Fibroblast of mammary gland (primary cell): ENCODE measurements at places on chromosomes 6 and 20.

DNA sequence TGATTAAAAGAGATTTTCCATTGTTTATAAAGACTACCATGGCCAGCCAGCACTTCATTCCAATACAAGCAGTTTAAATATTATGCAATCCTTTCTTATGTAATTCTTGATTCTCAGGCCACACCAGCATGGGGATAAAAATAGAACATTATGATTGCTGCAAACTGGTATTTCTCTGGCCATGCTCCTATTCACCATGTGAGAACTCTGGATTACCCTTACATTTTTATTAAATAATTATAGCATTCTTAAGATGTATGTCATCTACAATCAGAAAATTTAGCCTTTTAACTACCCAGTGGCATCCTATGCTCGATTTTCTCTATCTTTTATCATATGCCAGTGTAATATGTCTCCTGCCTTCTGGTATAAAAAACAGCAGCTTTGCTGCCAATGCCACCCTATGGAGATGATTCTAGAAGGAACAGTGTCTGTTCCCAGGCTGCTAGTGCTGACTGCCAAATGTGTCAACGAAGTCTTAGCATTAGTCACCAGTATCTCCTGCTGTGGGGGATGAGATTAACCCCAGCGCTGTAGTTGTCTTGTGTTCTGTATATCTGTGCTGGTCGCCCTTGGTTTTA is 501.4 kb downstream of the BCKDHB start:
- peak; percentile 89 for DNase-seq

GRCh38 chr20:5829241-5829809 is 79.1 kb downstream of the SHLD1 start:
- DNase-seq, result no peak

DNA sequence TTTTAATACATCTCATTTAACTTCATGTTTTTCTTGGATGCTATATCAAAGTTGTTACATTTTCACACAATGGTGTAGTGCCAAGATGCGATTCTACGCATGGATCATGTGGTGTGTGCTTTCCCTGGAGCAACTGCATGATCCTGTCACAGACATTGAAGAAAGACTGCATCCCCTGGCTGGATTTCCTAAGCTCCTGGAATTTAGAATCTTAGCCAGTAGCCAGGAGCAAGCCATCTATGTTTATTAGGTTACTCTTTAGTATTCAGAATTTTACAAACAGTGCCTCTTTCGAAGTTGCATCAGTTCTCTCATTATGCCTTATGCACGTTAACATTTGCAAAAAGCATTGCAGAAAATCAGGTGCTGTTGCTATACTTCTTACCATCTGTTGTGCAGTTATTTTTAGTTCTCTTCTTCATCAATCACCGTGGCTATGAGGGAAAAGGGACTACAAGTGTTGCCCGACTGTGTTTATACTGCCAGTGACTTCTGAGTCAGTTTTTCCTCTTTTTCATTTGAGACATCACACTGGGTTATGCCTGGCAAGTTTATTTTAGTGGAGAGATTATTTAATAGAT is 584.2 kb downstream of the BCKDHB start:
- DNase-seq, result peak; percentile 31

DNA sequence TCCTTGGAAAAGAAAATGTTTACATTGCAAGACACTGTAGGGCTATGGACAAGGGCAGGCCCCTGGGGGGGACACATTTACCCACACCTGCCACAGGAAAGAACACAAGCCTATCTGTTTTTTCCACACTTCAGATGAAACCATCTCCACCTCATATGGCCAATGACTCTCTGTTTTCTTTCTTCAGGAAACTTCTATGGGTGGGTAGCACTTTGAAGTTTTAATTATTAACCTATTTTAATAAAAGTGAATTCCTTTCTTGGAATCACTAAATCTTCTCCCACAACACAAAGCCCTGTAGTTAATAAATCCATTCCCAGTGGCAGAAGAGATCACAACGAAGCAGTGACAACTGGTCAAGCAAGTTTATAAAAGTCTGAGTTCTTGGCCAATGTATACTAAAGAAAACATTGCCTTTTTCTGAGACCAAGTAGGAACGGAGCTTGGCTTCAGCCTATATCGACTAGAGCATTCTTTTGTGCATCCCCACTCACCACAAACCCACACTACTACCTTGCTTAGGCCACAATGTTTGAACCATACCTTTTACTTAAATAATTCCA is 125.1 kb upstream of the CARMIL1 start:
- DNase-seq, result no peak

DNA sequence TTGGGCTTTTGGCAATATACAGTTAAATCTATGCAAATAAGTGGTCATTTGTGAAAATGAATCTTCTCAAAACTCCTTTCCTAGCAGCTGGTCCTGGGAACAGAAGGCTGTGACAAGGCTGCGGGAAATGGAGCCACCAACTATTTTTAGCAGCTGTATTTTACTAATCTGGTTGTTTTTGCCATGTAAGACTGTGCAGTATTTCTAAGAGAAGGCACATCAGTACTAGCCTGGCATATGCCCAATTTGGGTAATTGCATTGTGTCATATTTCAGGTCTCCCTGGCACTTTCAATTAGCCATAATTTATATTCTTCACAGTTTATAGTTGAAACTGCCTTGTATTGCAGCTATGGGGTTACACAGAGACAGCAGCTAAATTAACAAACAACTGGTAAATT is 109.6 kb downstream of the MANEA start:
- no peak for DNase-seq

DNA sequence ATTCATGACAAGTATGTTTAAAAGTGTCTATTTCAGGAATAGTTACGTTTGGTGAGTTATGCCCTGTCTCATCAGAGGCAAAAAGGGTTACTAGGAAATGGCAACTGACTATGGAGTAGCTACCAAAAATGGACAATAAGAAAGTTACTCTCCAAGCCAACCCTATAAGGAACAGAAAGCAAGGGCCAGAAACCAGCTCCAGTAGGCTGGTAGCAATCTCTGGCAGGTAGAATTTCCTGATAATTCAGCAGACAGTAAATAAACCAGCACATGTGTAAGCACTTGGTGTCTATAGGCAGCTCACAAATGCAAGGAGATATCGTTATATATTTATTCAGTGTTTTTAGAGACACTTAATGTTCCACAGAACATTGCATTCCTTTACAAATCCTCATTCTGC is 20.3 kb downstream of the SOX4 start:
- no peak for DNase-seq

DNA sequence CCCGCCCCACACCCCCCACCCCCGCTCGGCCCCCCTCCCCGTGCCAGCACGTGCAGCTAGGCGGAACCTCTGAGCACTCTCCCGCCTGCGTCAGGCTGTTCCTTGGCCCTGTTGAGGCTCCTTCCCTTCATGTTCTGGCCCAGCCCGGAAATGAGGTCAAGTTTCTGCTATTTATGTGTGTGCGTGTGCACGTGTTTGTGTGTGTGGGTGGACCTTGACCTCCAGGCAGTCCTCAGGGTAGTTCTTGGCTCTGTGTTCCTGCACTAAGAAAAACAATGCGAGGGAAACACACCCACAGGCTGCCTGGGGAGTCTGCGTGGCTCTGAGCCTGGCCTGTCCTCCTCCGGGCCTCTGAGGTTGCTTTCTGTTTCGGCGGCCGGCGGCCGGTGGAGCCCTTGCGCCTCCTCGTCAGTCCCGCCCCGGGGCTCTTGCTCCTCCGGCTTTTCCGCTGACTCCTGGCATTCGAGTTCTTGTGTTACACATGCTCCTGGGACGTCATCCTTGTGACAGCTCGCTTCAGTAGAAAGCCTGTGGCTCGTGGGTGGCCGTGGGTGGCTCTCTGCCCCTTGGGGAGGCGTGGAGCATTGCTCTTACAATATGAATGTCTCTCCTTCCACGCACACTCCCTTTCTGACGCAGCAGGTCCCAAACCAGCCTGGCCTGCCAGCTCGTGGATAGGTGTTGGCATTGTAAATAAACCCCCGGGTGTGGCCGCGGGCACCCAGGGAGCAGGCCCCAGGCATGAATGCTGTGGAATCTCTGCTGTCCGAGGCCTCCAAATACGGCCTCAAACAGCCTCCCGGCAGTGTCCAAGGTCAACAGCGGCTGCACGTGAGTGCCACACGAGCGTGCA is 10.0 kb downstream of the SLCO4A1 start:
- peak; percentile 99 for DNase-seq

DNA sequence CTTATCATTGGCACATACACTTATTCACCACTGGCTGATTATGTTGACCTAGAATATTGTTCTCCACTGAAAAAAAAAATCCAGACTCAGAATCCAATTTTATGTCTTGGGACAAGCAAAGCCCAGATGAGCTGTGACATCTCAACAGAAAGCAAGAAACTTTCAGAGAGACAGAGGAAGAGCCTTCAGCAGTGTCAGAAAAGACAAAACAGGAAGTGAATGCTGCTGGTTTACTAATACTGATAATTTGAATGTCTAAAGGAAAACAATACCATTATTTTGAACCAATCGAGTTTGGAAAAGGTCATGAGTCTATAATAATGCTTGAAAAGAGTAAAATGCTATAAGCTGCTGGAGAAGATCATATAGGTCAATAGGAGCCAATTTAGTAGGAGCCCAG is 179.8 kb upstream of the RIMS1 start:
- no peak for DNase-seq

- DNase-seq, result peak; percentile 91
Measured at GRCh38 chr6:39882531-39882899, 51.7 kb downstream of the MOCS1 start.

GRCh38 chr6:5179917-5180316 is 80.8 kb downstream of the LYRM4 start:
- no peak for DNase-seq

DNA sequence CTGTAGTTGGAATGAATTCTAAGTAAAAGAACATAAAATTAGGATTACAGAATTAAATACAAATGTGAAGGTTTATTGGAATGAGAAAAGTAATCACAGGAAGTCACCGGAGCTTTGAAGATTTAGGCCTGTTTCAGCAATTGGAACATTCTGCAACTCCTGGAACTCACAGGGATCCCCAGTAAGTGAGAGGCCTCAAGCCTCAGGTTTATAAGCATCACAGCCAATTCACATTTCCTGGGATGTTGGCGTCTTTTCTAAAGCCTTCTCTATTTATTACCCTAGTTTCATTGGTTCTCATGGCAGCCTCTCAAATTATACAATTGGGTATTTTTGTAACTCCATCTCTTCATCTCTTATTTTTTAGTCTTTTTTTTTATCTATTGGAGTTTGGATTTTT is 90.4 kb upstream of the HIVEP1 start:
- no peak for DNase-seq
